ENCODE measurements at places on chromosomes 6 and 20.

DNA sequence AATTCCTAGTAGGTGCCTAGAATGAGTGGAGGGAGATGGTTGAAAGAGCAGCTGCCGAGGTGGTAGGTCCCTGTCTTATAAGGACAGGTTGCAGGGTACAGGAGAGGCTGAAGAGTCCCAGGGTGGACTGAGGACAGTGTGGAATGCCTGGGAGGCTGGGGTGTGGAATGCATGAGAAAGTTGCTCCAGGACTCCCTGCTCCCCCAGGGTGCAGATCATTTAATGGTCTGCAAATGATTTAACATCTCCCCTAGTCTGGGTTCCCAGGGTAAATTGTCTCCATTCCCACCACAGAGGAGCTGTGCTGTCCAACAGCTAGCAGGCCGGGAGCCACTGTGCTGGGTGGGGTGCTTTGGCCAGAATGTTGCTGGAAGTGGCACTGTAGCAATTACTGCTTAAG lies 76.0 kb downstream of the CD83 start:
- DNase-seq = no peak

GRCh38 chr20:53934421-53935343 lies 135.7 kb downstream of the BCAS1 start:
- no peak for DNase-seq

DNA sequence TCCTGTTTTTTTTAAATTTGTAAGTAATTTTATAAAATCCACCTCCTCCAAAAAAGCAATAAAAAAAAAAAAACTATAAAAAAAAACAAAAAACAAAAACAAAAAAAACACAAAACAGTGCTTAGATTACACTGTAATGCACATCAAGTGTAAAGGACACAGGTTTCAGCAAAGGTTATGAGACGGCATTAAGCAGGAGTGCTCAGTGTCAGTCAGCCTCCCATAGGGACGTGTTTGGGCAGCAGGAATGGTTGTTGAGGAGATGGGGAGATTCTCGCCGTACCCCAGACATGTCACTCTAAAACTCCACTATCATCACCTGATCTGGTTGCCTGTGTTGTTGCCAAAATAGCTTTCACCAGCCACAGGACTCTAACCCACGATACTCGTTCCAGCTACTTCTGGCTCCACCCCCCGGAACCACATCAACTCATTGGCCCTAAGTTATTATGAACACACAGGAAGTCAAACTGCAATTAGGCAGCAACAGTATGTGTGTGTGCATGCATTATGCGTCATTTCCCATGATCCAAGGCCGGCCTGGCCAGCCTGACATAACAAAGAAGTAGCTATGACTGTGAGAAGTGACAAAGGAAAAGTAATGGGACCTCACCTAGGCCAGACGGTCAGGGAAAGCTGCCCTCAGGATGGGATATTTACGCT lies 28.7 kb downstream of the ECT2L start:
- DNase-seq = no peak

DNA sequence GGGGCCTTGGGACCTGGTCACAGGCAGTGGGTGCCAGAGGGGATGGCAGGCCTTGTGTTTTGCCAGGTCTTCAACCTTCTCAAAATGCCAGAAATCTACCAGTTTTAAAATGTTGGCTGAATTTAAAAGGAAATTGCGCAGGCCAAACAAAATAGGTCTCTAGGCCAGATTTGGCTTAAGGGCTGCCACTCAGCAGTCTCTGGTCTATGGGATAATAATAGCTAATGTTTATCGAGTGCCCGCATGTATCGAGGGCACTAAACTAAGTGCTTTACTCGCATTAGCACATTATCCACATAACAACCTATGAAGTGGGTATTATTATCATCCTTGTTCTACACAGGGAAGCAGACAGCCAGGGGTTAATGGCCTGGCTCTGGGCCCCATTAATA lies 11.0 kb downstream of the E2F3 start:
- no peak for DNase-seq

DNA sequence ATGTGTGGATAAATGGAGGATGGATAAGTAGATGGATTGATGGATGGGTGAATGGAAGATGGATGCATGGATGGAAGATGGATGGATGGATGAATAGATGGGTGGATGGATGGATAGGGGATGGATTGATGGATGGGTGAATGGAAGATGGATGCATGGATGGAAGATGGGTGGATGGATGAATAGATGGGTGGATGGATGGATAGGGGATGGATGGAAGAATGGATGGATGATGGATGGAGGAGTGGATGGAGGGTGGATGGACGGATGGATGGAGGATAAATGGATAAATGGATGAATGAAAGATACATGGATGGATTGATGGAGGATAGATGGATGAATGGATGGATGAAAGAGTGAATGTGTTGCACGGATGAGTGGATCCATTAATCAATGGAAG lies 3.0 kb upstream of the NFATC2 start:
- no peak for DNase-seq

Data from SHP77 treated with DMSO at 0.1 percent for 48 hours (cell line).